ENCODE measurements at places on chromosomes 11 and 22.

DNA sequence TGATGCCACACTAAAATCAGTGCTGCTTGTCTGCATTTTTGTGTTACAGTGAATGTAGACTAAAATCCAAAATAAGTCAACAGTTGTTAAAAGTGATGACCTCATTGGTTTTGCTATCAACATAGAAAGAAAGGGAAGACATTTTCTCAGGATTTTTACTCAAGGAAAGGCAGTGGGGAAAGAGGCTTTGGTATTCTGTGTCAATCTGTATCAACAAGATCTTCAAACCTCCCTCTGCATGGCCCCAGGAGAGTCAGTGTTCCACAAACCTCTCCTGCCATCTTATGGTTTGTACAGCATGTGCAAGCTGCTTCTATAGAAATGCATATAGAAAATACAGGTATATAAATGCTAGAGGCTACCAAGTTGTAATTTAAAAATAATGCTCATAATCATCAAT, 13.8 kb upstream of the OR51M1 start:
- no peak for DNase-seq

DNA sequence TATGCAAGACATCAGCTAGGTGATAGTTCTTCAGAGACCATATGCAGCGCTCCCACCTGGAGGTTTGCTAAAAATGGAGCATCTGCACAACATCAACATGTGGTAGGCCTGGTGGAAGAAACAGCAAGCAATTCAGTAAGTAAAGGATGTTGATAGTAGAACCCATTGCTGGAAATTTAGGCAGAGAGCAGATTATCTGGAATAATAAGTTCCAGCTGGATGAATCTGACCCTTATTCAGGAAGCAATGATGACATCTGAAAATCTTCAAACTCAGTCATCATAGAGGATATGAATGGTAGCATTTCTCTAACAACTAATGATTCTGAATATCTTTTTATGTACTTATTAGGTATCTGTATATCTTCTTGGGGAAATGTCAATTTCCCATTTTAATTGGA, 225.2 kb upstream of the ANO3 start:
- DNase-seq: no peak

GRCh38 chr22:23054531-23055257, 15.6 kb upstream of the GNAZ start:
- no peak for DNase-seq

GRCh38 chr11:9276571-9276970, 11.4 kb upstream of the DENND5A start:
- DNase-seq: no peak

DNA sequence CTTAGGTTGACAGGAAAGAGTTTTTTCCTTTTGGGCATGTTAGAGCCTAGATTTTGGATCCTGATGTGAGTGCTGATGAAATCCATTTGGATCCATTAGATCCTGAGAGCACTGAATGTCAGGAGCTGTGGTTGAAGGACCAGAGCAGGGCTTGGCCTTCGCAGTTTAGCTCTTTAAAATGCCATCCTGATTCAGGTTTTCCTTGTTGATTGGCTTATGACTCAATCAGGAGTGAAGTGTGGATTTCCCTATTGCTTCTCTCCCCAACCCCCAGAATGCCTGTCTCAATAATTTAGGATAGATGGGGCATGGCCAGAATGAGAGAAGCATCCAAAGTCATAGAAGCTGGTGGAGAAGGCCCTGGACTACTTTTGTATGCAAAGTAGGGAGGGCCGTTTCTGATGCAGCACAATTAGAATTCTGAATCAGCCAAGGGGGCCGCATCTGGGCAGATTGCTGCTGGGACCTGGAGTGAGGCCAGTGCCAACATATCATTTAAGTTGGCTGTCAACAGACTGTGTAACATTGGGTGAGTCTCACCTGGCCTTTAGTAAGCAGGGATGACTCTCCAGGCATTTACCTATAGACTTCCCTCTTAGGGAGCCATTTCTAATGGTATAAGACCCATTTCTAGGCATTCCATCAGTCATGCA, 80.5 kb downstream of the TEAD1 start:
- DNase-seq: no peak

- DNase-seq: no peak
These were observed 134.1 kb downstream of the GRIK4 start for GRCh38 chr11:120645639-120646038.

DNA sequence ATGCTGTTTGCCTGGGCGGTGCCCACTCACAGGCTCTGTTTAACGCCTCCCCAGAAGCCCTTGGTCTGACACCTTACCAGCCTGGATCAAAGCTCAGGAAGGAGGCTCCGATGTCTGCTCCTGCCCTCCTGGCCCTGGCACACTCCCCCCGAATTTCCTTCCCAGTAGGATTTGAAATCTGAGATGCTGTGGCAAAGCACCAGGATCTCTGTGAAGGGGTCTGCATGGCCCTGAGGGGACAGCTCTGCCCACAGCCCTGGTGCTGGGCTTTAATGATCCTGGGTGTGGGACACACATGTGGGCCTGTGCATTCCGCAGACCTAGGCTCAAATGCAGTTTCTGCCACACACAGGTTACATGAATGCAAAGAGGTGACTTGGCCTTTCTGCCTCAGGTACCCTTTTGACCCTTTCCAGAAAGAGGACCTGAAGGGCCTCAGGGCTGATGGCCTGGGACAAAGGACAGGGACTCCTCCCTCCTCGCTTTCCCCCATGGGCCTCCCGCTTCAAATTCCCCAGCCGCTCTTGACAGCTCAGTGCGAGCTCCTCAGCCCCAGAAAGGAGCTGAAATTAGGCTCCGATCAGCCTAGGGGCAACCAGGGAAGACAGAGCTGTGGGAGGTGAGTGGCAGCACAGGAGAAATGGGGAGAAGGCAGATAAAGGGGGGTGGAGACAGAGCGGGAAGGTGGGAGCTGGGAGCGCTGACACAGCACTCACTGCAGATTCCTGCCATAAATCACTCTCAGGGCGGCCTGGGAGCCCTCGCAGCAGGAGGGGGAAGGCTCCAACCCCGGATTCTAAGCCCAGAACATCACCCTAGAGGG, 41.3 kb downstream of the TRIM29 start:
- DNase-seq: no peak

- DNase-seq: no peak
These were observed 8.7 kb downstream of the PRDM11 start for GRCh38 chr11:45155058-45155551.

All from T-helper 2 cell (primary cell).